Muscle of back (tissue), 13 donors: ENCODE measurements at places on chromosomes 16 and 17. TPM values are rescaled to one million over a fixed set of nuclear protein-coding genes. Genes with fewer than 3 reads are reported as not detected.
A peak's percentile ranks its signal among the peaks of the same experiment; 100 is the strongest.

CLEC10A gene
- 1.3 TPM for polyA plus RNA-seq

GRCh38 chr16:20622498-20622870 lies 46.3 kb upstream of the ACSM2B start:
- DNase-seq = no peak

DNA sequence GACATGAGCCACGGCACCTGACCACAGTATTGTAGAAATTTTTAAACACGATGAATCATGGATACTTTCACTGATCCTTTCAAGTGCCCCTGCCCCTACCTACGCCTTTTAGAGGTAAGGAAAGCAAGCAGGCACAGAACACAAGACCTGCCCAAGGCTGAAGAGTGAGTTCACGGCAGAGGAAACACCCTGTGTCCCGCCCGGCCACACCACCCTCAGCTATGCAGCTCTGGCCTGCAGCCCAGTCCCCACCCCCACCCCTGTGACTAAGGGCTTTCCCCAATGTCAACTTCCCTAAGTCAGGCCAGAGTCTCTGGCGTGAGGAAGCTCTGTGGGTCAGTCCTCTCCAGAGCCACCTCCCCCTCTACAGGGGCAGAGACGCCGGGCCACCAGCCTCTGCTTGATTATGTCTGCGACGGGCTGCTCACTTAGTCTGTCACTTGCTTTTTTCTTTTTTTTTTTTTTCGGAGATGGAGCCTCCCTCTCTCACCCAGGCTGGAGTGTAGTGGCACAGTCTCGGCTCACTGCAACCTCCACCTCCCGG lies 8.4 kb downstream of the SLC16A5 start:
- DNase-seq = peak; percentile 46

DNA sequence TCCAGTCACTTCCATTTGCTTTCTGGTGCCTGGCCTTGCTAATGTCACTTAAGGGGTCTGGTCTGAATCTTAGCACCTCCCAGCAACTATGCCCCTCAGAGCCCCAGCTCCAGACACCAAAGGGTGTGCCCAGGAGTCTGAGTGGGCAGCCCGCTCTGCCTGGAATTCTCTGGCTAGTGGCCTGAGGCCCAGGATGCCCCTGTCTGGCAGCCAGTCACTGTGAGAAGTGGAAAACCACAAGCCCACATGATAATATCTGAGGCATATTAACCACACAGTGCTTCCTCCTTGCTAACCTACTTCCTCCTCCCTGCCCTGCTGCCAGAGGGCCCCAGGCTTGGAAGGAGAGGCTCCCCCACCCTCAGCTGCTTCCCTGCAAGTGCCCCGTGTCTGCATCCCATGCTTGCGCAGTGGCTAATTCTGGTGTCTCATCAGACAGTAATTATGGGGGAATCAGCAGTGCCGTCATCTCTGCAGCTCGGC lies 14.0 kb downstream of the SRCIN1 start:
- DNase-seq = no peak

GRCh38 chr17:78687944-78688343 lies 94.1 kb downstream of the CYTH1 start:
- DNase-seq = no peak

GRCh38 chr17:41575336-41575735 lies 3.5 kb upstream of the KRT9 start:
- no peak for DNase-seq

DNA sequence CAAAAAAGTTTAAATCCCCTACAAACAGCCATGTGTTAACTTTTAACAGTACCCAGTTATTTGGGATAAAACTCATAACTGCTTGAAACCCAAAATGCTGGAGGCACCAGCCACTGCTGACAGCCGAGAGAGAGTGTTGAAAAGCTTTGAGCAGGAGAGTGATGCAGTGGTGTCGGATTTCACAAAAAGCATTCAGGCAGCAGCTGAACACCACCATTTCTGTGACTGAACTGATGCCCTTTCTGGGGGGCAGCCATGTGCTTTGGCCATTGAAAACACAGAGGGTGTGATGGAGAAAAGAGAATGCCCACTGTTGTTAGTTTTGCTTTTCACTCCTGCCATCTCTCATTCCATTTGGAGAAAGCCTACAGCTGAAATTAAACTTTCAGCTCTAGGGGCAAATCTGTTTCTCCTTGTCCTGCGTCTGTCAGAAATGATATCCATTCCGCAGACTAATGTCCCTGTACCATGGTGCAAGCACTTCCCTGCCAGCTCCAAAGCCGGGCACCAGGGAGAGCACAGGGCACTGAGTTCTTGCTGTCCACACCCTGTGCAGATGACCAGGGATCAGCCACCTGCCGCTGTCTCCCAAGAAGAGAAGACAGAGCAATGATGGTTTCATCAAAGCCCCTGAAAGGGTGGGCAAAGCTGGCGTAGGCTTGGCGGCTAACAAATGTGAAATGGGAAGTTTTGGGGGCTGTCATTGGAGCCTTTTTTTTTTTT lies 16.6 kb upstream of the MLYCD start:
- DNase-seq = no peak

GRCh38 chr16:49484451-49484849 lies 110.8 kb downstream of the C16orf78 start:
- DNase-seq = peak; percentile 39
